ENCODE measurements at places on chromosomes 3 and 15. TPM values are rescaled to one million over a fixed set of nuclear protein-coding genes. Genes with fewer than 3 reads are reported as not detected.

The PARP9 gene
- 6.7 TPM for total RNA-seq

The FRMD4B gene
- total RNA-seq: 0.65 TPM

The CD96 gene
- not detected for total RNA-seq

The MED12L gene
- 0.11 TPM for total RNA-seq

The TGM5 gene
- total RNA-seq: not detected

The SLC38A3 gene
- not detected for total RNA-seq

The PLD1 gene
- total RNA-seq: 30.6 TPM

The SNURF gene
- total RNA-seq: 7.9 TPM
